ENCODE measurements at places on chromosomes 3 and 15. TPM values are rescaled to one million over a fixed set of nuclear protein-coding genes. Genes with fewer than 3 reads are reported as not detected.

GRCh38 chr3:46143951-46144473, 64.1 kb downstream of the CCR1 start:
- peak; percentile 87 for DNase-seq

GRCh38 chr15:60009124-60009960, 5.2 kb downstream of the FOXB1 start:
- DNase-seq = no peak

Gene GXYLT2
- 0.52 TPM for polyA plus RNA-seq

Gene SLCO2A1
- 27.8 TPM for polyA plus RNA-seq
